Retina (tissue), 1 donor: ENCODE measurements at places on chromosomes 13 and 19.

- no peak for DNase-seq
These were observed 809.3 kb downstream of the UQCRFS1 start for GRCh38 chr19:28403690-28404089.

GRCh38 chr13:91153372-91153771 is 194.1 kb upstream of the MIR17HG start:
- DNase-seq: no peak

GRCh38 chr13:101763191-101763590 is 310.7 kb downstream of the ITGBL1 start:
- no peak for DNase-seq

- no peak for DNase-seq
These were observed 90.2 kb downstream of the RAB20 start for GRCh38 chr13:110471156-110471832.

DNA sequence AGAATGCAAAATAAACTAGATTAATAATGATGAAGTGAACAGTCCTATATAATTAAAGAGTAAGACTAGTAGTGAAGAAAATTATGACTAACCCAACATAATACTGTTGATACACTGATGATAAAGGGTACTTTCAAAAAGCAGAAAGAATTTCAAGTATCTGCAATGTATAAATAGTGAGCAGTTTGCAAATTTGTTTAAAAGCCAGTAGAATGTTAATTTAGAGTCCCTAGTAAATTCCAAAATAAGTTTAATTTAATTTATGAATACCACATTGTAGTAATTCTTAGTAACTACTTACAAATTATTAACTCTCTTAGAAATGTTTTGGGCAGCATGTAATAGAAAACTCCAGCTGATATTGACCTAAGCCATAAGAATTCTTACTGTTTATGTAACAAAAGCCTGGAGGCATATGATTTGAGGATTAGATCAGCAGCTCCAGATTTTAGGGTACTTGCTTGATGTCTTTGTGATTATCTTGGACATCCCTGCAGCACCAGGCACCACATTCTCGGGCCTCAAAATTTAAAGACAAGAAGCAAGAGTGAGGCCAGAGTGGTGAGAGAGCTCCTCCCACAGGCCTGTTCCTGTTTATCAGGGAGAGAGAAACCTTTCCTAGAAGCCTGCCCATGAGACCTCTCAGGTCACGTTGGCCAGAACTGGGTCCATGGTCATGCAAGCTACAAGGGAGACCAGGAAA is 67.6 kb upstream of the TDRD3 start:
- DNase-seq: peak; percentile 21

GRCh38 chr13:76621705-76622104 is 264.5 kb downstream of the KCTD12 start:
- DNase-seq: no peak

- DNase-seq: no peak
These were observed 204.5 kb downstream of the POU4F1 start for GRCh38 chr13:78398743-78399410.

DNA sequence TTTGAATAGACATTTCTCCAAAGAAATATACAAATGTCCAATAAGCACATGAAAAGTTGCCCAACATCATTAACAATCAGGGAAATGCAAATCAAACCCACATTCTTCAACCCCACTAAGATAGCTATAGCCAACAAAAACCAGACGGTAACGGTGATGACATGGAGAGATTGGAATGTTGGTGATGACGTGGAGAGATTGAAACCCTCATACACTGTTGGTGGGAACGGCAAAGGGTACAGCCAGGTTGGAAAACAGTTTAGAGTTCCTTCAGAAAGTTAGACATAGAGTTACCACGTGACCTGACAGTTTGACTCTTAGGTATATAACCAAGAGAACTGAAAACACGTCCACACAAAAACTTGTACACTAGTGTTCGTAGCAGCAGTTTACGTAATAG is 48.1 kb downstream of the TNFRSF19 start:
- no peak for DNase-seq

GRCh38 chr19:49801401-49801888 is 11.6 kb downstream of the FUZ start:
- no peak for DNase-seq

GRCh38 chr19:58054901-58055874 is 3.9 kb upstream of the ZNF135 start:
- peak; percentile 91 for DNase-seq
